Colonic mucosa (tissue), 4 donors: ENCODE measurements at places on chromosomes 3 and 15. TPM values are rescaled to one million over a fixed set of nuclear protein-coding genes. Genes with fewer than 3 reads are reported as not detected.

The GP5 gene
- 0.11 TPM for total RNA-seq

The FURIN gene
- total RNA-seq: 72.3 TPM

The CLK3 gene
- 88.9 TPM for total RNA-seq

The LTK gene
- 8.2 TPM for total RNA-seq

The B3GALNT1 gene
- 0.94 TPM for total RNA-seq

The CYP1A2 gene
- not detected for total RNA-seq

The IQCH gene
- 0.93 TPM for total RNA-seq

DNA sequence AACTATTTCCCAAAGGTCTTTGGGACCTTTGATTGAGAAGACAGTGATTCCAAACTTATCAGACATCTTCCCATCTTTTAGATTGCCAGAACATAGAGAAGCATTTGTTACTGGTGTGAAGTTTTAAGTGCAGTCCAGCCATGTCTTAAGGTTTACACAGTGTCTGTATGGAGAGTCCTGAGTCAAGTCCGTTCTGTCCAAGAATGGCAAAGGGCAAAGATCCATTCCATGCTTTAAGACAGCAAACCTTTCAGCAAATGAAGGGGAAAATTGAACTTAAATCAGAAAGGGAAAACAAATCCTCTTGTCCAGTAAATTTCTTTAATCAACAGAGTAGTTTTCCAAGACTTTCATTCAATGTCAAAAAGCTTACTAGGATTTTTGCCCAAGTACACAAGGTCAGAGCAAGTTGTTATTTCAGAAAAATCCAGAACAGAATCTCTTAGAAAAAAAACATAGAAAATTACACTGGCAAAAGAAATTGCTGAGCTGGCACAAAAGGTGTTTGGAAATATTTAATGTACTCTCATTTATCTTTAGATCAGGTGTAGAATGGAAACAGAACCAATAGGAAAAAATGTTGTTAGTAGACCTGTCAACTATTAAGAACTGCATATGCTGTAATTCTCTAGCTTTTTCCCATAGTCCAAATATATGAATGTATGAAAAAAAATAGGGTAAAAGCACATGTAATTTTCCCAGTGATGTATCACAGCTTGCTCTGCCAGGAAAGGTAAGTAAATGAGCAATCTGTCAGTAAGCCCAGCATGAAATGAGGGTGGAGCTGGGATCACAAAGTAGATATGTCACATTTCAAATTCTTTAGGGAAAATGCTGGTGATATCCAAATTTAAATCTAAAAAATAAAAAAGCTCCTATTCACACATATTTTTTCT is 1099.9 kb downstream of the TUSC7 start:
- DNase-seq: no peak

GRCh38 chr15:99507504-99508310 is 58.1 kb upstream of the MEF2A start:
- no peak for DNase-seq

DNA sequence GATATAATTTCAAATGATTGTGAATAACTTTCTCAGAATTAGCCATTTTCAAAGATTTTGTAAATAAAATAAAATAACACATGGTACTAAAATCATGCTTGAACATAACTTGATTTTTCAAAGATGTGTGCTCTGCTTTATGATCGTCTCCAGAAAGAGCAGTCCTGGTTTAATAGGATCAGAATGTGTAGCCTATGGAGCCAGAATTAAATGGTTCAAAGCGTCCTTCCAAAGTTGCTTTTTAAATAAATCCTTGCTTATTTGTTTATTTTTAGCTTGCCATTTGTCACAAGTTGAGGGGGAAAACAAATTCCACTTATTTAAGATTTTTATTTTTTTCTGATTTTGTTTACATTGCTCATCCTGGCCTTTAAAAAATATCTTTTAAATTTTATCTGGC is 123.7 kb upstream of the SPRED1 start:
- no peak for DNase-seq

GRCh38 chr15:57522148-57522547 is 69.6 kb upstream of the MYZAP start:
- DNase-seq: no peak

DNA sequence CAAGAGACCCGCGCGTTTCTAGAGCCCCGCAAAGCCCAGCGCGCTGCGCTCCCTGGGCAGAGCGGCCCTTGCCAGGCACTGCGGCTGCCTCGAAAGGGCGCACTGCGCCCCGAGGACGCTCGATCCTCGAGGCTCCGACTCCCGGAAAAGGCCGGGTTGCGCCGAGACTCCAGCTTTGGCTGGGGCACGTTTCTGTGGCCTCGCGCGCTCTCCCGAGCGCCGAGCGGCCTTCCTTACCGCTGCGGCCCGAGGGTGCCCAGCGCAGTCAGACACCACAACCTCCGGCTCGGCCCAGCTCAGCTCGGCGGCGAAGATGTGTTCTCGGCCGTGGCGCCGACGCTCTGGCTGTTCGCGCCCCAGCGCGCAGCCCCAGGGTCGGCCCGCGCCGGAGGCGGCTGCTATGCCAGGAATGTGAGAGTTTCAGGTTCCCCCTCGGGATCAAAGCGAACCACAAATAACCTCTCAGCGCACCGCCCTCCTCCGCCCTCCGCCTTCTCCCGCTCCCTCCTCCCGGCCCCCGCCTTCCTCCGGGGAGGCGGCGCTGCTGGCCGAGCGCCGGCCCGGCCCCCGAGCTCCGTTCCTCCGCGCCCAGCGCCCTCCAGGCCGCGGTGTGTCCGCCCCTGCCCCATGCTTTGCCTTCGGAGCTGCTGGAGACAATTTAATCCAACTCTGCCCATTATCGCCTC is at the start of gene AMOTL2:
AMOTL2 (minus strand) TSS at position 343 of the 686 bp plus-strand sequence. CDS start 3,014 bp downstream, outside the sequence.
- DNase-seq: peak; percentile 86

DNA sequence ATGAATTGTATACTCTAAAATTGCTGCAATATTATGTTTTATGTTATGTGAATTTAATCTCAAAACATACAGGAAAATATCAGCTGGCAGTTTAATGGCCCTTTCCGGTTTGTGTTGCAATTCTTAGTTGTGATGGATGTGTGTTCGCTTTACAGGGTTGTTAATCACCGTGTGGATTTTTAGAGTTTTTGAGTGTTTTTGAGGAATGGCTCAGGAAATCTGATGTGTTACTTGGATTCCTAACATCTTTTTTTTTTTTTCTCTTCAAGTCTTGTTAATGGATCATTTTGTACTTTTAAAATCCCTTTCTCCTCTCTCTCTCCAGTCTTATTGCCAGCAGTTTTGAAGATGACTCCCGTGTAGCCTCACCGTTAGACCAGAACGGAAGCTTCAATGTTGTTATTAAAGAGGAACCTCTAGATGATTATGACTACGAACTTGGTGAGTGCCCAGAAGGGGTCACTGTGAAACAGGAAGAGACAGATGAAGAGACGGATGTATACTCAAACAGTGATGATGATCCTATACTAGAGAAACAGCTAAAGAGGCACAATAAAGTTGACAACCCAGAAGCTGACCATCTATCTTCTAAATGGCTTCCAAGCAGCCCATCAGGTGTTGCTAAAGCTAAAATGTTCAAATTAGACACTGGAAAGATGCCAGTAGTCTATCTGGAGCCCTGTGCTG is 35.7 kb downstream of the MGA start:
- DNase-seq: no peak

DNA sequence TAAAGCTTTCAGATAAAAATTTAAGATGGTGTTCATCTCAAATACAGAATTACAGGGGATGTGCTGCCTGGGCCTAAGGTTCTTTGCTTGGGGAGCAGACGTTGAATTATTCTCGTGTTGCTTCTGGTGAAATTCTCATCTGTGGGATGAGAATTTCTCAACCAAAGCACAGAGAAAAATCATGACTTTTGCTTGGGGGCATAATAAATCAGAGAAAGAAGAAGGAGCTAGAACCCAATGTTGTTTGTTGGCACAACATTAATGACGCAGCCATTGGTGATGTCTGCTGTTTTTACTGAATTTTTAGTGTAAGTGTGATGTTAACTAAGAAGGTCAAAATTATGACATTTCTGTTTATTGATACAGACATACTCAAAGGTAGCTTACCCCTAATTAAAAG is 35.7 kb downstream of the P3H2 start:
- no peak for DNase-seq

- DNase-seq: no peak
Observed at GRCh38 chr3:137008976-137009375, 51.2 kb downstream of the IL20RB start.

DNA sequence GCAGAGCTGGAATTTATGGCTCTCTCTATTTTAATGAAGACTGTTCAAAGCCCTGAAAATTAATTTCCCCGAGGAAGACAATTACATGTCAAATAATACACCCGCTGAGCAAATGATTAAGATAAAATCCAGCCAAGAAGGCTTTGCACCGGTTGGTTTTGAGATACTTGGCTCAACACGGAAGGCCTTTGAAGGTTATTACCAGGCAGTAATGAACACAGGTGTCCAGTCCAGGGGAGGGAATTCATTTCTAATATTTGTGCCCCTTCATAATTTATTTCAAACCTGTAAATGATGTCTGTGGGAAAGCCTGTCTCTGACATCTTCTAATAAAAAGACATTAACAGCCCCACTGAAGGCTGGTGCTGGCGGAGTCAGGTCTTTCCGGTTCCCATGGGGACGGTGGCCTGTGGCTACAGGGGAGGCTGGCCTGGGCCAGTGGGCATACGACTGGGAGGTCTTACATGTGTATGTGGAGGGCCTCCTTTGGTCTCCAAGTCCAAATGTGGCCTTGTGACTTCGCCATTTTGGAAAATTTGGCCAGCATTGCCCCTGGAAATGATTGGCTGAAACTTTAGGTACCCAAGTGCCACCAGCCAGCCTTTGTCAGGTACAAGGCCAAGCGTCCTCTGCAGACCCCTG is 49.9 kb upstream of the IQSEC1 start:
- DNase-seq: no peak

GRCh38 chr3:25257026-25257425 is 171.0 kb upstream of the RARB start:
- DNase-seq: no peak

GRCh38 chr3:53044711-53045517 is 959 bp downstream of the SFMBT1 start:
- peak; percentile 51 for DNase-seq

DNA sequence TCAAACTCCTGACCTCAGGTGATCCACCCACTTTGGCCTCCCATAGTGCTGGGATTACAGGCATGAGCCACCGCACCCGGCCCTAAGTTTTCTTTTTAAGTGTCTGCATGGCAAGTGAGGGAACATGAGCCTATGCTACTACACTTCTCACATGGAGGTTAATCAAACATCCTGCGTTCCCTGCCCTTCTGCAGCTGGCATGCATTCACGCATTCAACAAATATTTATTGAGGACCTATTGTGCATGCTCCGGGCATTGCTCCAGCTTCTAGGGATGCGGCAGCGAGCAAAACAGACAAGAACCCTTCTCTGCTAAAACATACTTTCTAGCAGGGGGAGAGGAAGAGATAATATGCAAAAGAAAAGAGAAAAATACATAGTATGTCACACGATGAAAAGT is 42.6 kb upstream of the ACKR4 start:
- no peak for DNase-seq

DNA sequence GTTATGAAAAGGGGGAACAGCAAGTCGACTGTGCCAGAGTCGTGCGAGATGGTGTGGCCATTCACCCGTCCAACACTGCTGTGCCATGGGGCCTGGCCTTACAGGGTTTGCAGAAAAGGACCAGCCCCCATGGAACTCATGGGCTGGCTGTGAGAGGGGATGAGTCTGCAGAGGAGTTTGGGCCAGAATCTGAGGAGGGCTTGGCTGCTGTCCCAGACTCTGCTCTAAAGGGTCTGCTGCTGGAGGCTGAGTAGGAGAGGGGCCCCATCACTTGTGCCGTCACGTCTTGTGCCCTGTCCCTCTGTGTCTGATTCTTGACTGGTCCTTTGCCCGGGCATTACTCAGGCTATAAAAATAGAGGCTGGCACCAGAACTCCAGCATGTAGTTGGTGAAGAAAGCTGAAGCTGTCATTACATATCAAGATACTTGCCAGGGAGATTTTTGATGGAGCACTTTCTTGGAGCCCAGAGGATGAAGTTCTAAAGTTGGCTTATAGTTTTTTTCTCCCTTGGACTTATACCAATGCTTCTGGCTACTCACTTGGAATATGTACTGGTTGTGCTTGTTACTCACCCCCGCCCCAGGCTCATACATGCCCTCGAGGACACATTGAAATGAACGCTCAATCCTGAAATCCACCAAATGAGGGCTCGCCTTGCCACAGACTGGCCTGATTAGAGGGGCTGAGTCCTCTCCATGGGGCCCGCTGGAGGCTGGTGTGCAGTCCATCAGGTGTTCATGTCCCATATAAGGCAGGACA is 10.2 kb downstream of the PXYLP1 start:
- no peak for DNase-seq

DNA sequence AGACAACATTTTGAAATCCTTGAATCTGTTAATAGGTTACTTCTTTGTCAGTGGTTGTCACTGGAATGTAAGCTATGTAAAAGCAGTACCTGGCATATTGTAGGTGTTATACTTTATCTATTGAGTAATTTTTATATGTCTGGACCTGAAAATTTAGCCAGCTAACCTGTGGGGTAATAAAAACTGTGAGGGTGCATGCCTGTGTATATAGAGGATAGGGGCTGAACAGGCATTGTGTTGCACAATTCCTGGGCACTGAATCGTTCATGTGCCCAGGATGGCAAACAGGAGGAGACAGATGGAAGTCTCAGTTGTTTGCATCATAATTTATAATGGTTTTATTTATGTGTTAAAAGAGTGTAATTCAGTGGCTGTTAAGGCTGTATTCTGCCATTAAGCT is 67.1 kb downstream of the ARMC8 start:
- no peak for DNase-seq

DNA sequence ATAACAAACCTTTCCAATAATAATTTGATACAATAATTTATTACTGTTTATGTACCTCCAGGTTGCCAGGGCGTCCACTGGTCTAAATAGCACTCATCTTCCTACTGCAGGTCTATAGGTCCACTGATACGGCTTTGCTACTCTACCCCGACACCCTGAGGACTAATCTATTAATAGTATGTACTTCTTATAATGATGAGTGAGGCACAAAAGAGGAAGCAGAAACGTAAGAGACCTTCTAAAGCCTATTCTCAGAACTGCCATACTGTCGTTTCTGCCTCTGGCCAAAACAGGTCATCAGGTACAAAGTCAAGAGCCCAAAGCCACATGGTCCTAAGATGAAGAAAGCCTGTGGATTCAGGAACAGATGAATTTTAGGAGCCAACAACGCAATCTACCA is 163.2 kb upstream of the GRM7 start:
- DNase-seq: no peak

GRCh38 chr3:117941015-117941414 is 1093.6 kb downstream of the IGSF11 start:
- no peak for DNase-seq

DNA sequence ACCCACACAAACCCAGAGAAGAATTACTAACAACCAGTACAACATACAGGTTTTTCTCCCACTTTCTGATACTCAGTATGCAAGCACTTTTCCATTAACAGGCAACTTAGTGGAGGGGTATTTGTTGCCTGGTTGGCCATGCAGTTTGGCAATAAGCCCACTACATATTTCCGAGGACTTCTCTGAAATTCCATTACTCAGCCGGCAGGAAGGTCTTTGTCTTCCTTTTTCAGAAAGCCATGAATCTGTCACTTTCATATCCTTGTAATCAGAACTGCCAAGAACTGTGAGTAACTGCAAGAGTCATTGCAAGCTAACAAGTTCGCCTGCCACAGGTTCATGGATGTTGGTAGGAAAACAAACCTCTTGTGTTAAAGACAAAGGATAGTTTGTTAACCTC is 422.3 kb upstream of the ROBO1 start:
- DNase-seq: no peak

GRCh38 chr3:26132942-26133341 is 343.1 kb downstream of the OXSM start:
- DNase-seq: no peak

- DNase-seq: no peak
Observed at GRCh38 chr3:48820612-48821324, 26.9 kb downstream of the PRKAR2A start.
